ENCODE measurements at places on chromosomes 7 and 10.

GRCh38 chr10:80473096-80473657 lies 19.1 kb downstream of the TSPAN14 start:
- no peak for DNase-seq

DNA sequence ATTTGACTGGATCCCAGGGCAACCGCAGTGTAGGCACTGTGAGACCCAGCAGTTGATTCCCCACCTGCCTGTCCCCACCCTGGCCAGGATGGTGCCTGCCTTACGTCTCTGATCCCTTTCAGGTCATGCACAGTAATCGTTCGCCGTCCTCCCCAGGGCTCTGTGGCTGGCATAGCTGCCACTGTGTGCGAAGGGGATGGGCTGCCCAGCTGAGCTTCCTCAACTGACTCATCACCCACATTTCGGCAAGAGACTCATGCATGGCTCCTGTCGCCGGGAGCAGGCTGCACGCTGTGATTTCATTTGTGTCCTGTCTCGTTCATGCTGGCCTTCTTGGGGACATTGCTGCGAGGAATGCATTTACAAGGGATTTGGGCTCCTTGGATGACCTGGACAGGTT lies 252.4 kb downstream of the KLF6 start:
- no peak for DNase-seq

GRCh38 chr7:122886357-122887081 lies at the start of gene CADPS2:
Gene CADPS2 (minus strand): TSS chr7:122886460. CDS start chr7:122886337, 123 bp downstream.
- DNase-seq: peak; percentile 71

- no peak for DNase-seq
Measured at GRCh38 chr7:56023500-56023899, 27.7 kb downstream of the PSPH start.

DNA sequence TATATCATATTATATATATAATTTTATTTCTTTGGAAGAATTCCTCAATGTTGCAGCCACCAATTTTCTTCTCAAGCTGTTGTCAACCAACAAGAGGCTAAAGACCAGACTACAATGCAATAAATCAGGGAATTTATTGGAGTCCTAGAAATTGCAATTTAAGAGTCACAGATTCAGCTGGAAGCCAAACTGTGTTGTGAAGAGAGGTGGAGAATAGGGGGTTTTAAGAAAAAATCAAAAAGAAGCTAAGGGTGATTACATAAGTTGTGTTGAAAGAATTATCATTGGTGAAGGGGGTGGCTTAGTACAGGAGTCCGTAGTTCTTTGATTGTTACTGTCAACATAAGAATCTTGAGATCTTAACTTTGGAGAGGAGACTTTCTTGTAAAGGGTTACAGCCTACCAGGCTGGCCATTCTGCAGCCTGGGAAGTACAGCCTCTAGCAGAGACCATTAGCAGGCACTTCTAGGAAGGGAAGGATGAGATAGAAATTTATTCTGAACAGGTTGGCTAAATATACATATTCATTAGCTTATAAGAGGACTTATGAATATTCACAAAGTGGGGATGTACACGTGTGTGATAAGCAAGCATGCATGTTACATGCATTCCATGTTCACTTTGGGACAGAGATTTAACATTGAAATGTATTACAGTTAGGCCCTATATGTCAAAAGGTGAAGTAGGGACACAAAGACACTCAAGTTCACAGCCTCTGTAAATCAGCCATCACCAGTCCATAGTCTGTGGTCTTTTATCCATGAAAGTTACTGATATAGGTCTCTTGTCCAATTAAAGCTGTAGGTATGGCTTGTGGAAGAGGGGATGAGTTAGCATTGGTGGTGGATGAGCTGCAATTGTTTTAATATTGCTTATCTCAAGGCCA lies 8.3 kb upstream of the TMEM168 start:
- DNase-seq: no peak

DNA sequence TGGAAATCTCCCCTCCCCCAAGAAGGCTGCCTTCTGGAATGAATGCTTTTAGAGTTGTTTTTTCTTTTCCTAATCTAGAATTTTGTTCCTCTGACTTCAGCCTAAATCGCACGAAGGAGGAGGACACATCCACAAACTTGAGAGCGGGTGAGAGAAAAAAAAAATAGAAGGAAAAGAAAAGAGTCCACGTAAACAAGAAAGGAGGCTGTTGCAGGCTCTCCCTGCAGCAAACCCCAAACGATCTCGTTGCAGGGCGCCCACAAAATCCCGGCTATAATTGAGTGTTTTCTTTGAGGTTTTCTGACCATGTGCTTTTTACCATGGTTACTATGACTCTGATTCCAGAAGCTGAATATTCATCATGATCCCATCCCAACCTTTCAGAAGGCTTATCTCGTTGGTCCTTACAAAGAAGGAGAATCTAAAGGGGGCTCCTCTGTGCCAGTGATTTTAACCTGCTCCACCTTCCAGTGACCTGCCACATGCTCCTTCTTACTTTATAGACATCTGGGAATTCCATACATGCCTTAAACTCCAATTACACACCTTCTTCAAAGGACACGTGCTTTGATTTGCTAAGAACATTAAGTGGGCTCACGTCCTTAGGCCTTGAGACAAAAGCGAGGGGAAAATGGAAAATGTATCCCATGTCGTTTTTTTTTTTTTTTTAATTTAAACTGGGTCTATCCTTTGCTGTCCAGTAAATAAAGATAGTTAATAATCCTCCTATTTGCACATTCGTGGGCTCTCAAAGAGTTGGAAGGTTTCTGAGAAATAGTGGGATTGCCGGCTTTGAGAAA lies 5.8 kb downstream of the TWIST1 start:
- DNase-seq: no peak

DNA sequence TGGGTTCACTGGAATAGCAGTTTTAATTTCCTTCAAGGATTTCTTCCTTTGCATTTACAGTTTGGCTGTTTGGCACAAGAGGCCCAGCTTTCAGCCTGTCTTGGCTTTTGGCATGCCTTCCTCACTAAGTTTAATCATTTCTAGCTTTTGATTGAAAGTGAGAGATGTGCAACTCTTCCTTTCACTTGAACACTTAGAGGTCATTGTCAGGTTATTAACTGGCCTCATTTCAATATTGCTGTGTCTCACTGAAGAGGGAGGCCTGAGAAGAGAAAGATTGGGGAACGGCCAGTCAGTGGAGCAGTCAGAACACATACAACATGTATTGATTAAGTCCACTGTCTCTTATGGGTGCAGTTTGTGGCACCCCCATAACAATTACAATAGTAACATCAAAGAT lies 33.9 kb downstream of the PTTG1IP2 start:
- no peak for DNase-seq

- DNase-seq: no peak
Measured at GRCh38 chr10:94052866-94053791, 59.4 kb downstream of the PLCE1 start.

DNA sequence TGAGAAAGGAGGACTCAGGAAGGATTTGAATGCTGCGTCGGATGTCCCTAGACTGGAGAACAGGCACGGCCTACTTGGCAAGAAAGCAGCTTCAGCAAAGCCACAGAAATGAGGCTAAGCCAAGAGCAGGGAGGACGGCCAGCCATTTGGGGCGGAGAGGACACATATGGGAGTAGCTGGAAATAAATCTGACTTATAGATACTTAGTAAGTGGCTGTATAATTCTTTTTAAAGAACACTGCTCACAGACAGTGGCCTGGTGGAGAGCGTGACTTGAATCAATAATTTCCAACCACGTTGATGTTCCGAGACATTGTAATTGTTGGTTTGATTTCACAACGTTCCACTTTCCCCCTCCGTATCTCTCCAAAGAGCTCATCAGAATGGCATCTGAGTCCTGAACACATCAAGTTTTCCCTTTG lies 67.7 kb upstream of the JCAD start:
- DNase-seq: no peak

DNA sequence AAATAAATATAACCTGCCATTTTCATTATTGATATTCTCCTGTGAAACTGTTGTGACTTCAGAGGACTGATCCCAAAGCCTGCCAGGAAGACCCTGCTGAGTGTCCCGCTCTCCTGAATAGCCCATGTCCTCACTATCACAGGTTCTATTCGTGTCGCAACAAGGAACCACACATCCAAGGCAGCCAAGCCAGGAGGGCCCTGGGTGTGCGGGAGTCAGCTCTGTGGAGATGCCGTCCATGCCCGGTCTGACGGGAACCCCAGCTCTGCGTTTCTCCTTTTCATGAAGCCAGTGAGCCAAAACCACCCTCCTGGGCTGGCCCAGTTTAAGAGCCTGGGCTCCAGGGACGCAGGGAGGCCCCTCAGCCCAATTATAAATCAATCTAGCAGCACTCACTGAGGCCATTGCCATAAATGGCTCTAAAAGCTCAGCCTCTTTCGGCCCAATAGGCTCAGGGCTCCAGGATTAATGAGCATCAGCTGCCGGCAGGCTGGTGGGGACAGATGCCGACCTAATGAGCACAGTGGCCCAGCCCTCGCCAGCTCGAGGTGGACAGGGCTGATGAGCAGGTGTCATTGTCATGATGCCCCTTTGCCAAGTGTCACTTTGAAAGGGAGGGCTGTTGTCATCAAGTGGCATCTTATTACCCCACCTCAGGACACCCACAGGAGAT lies 177.9 kb downstream of the PLXNA4 start:
- DNase-seq: no peak

DNA sequence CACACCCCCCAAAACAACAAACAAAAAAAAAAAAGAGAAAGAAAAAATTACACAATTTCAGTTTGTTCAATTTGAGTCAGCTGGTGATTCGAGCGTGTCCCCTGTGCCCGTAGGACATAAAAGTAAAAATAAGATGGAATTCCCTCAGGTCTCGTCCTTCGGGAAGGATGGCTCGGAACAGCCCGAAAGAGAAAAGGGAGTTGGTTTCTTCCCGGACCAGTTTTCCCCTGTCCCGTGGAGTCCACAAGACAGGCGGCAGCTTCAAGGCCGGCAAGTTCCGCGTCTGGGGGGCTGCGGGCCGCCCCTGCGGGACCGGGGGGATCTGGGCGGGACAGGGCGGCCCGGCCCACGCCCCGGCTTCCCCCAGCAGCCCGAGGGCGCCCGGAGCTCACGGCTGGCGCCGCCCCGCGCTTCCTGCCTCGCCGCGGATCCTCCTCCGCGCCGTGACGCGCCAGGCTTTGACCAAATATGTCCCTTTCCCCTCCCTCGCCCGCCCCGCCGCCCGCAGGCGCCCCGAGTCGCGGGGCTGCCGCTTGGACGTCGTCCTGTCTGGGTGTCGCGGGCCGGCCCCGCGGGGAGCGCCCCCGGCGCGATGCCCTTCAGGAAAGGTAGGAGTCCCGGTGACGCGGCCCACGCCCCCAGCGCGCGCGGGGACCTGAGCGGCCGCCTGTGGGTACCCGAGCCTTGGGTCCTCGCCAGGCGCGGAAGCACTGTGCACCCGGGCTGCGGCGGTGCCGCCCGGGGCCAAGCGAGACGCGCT lies 55.8 kb downstream of the RBM17 start:
- DNase-seq: peak; percentile 76

- peak; percentile 74 for DNase-seq
Measured at GRCh38 chr10:58641095-58641531, 128.4 kb downstream of the BICC1 start.

DNA sequence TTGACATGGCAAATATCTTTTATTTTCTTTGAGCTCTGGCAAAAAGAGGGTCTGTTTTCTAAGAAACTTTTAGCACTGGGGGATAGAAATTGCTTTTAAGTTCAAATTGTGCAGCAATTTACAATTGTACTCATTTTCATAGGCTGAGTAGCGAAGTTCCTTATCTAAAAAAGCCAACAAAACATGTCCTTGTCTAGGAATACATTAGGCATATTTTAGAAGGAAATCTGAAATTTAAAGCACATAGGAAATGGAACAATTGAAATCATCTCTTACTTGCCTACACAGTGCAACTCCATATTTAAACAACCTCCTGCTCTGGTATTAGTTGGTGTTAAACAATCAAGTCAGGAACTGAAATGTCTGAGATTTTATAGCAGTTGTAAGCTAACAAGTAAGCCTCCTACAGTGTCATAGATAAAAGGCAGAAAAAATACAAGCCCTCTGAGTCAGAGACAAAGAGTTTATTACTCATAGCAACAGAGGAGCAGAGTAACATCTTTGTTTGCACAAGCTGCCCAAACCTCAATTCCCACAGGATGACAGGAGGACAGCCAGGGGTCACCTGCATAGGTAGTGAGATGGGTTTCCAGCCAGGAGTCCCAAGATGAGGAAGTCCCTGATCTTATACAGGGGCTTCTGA lies 280.2 kb upstream of the HGF start:
- peak; percentile 27 for DNase-seq

GRCh38 chr10:120131183-120131582 lies 238.7 kb downstream of the SEC23IP start:
- peak; percentile 35 for DNase-seq

GRCh38 chr7:99953649-99954048 lies 22.2 kb downstream of the AZGP1 start:
- no peak for DNase-seq

DNA sequence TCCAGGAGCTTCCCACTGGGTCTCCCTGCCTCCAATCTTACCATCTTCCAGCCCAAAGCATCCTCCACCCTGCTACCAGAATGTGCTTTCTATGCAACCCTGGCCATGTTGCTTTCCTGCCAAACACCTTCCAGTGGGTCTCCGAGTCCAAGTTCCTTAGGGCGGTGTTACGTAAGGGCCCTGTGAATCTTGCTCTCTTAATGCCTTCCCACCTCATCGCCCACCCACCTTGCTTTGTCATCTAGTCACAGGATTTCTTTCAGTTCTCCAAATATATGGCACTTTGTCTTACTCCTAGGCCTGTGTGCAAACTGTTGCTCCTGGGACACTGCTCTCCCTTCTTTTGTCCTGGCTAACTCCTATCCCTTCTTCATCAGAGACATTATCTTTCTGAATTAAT lies 344.5 kb downstream of the RPS24 start:
- DNase-seq: no peak

- no peak for DNase-seq
Measured at GRCh38 chr7:44148166-44148565, 7.0 kb upstream of the MYL7 start.

- DNase-seq: no peak
Measured at GRCh38 chr10:67250686-67251085, 324.9 kb downstream of the LRRTM3 start.

DNA sequence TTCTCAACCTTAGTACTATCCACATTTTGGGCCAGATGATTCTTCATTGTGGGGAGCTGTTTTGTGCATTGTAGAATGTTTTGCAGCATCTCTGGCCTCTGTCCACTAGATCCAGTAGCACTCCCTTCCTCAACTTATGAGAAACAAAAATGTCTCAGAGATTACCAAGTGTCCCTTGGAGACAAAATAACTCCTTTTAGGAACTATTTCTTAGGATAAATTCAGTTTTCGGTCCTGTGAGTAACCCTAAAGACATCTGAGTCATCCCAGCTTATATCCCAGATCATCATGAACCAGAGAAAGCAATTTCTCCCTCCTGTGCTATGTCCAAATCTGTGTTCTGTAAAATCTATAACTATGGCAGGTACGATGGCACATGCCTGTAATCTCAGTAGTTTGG lies 266.6 kb upstream of the PHYHIPL start:
- no peak for DNase-seq

- DNase-seq: no peak
Measured at GRCh38 chr10:44913350-44914081, 2.4 kb downstream of the TMEM72 start.

GRCh38 chr10:13865758-13866491 lies 279.2 kb downstream of the PRPF18 start:
- no peak for DNase-seq

GRCh38 chr7:106965108-106965507 lies 79.4 kb upstream of the PRKAR2B start:
- no peak for DNase-seq

GRCh38 chr10:88117869-88118632 lies 254.6 kb downstream of the PTEN start:
- DNase-seq: no peak
